Breast epithelium (tissue), 4 donors: ENCODE measurements at places on chromosomes 1 and 21. TPM values are rescaled to one million over a fixed set of nuclear protein-coding genes. Genes with fewer than 3 reads are reported as not detected.

Gene KRTAP12-4
- total RNA-seq, result not detected

Gene GPATCH2
- total RNA-seq, result 12.0 TPM

Gene TEDDM1
- not detected for total RNA-seq

Gene HSD3B1
- total RNA-seq, result not detected

Gene L1TD1
- 0.66 TPM for total RNA-seq

- peak; percentile 96 for DNase-seq
Observed at GRCh38 chr1:50959913-50960844, at the start of gene FAF1. Gene FAF1 (minus strand): TSS chr1:50960267. CDS start chr1:50959811, 456 bp downstream.

DNA sequence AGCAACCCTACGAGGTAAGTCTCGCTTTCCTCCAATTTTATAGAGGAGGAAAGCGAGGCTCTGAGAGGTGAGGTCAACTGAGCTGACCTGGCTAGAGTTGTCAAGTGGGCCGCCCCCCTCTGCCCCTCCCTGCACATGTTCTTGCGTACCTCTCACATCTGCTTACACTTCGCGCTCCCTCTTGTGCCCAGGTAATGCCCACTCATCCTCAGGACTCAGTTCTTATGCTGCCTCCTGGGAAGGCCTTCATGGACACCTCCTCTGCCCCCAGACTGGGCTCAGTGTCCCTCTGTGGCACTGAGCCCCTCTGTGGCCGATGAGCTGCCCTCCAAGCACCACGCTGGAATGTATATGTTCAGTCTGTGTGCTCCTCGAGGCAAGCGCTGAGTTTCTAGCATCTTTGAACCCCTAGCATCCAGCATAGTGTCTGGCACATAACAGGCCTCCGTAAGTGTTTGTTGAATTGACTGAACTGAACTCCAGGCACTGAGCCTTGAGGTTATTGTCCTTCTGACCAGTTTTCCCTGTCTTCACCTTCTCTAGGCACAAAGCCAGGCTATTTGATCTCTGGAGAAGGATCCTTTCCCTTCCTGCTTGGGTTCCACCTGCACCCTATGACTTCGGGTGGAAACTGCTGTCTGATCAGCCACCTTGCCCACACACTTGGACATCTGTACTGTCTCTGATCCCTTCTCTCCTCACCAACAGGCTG is 13.5 kb downstream of the MOV10 start:
- DNase-seq, result no peak

DNA sequence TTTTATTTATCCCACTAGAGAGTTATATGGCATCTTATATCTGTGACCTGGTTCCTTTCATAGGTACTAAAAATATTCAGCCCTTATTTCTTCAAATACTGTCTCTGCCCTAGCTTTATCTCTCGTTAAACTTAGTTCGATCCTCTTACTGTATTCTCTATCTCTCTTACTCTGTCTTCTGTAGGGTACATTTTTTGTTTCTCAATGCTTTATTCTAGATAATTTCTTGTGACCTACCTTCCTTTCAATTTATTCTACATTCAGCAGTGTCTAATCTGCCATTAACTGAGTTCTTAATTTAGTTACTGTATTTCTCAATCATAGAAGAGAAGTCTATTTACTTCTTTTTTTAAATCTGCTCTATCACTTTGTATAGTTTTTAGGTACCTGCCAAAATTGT is 1.8 kb upstream of the ZFP69 start:
- DNase-seq, result no peak

DNA sequence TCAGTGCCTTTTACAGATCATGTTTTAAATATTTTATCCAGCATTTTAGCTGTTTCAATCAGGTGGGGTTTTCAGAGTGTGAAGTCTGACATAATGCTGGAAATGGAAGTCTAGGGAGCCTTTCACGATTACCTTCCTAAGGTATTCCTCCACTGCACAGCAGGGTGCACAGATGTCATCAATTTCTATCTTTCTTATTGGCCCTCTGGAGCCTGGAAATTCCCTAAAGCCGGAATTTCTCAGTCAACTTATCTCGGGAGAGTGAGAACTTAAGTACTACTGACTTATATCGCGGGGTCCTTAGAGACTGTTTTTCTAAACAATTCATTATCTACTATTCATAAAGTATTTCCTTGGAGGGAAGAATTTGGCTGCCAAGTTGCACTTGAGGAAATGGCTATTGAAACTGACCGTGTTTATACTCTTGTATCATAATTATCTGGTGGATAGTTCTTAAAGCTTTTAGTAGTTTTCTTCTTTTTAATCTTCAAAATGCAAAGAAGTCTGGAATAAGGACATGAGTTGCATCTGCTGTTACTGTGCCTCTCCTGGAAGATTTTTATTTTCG is 311.8 kb upstream of the B3GALT2 start:
- DNase-seq, result no peak

- no peak for DNase-seq
Observed at GRCh38 chr1:241612533-241613477, 27.4 kb downstream of the CHML start.

DNA sequence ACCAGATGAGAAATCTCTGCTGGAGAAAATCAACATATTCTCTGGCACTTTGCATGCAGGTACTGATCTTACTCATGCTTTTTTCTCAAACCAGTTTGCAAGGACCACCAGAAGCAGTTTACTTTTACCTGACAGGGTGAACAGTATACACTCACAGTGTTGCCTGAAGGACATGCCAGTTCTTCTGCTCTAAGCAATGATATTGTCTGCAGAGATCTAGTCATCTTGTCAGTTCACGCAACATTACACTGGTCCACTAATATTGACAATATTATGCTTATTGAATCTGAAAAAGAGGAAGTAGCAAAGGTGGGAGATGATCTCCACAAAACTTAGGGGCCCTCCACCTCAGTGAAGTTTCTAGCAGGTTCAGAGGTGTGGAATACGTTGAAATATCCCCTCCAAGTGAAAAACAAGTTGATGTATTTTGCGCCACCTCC is 3.8 kb upstream of the S100B start:
- no peak for DNase-seq

DNA sequence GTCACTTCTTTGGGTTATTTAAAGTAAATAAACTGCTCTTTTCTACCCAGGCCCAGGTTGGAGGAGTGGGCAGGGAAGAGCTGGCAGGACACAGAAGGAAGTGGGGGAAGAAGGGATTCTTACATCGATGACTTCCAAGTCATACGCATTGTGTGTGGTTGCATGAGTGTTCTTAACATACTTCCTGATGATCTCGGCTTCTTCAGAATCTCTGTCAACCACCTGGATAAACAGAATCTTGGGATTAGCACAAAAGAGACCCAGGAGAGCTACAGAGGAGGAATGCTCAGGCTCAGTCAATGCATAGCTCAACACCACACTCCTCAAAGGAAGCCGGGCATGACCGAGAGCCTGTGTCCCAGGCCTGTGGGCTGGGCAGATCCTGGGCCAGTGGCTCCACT is 42.1 kb downstream of the PARP1 start:
- no peak for DNase-seq

GRCh38 chr1:56788102-56788501 is 31.1 kb downstream of the FYB2 start:
- DNase-seq, result no peak

DNA sequence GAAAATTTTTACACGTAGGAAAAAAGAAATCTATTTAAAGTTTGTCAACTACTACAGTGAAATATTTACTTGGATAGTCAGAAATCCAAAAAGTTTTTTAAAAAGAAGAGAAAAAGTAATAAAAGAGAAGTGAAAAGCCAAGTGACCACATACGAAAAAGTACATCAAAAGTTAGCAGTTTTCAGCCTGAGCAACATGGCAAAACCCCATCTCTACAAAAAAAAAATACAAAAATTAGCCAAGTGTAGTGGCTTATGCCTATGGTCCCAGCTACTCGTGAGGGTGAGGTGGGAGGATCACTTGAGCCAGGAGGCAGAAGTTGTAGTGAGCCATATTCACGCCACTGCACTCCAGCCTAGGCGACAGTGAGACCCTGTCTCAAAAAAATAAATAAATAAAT is 5.2 kb upstream of the MR1 start:
- DNase-seq, result no peak

DNA sequence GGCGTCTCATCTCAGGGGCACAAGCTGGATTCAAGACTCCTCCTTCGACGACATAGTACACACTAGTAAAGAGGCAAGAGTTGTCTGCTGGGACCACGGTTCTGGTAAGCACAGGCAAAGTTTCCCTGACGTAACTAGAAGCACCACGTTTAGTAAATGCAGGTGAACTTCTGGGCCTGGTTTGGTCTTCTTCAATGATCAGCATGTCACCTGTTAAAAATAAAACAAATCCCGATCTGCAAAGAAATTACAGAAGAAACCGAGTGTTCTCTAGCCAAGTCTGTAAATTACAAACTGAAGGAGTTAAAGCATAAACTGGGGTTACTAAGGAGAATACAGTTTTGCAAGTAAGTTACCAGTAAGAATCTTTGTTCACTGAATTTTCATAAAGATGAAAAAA is 1.5 kb downstream of the YOD1 start:
- no peak for DNase-seq

GRCh38 chr1:45304311-45305081 is 22.2 kb upstream of the HPDL start:
- DNase-seq, result no peak

DNA sequence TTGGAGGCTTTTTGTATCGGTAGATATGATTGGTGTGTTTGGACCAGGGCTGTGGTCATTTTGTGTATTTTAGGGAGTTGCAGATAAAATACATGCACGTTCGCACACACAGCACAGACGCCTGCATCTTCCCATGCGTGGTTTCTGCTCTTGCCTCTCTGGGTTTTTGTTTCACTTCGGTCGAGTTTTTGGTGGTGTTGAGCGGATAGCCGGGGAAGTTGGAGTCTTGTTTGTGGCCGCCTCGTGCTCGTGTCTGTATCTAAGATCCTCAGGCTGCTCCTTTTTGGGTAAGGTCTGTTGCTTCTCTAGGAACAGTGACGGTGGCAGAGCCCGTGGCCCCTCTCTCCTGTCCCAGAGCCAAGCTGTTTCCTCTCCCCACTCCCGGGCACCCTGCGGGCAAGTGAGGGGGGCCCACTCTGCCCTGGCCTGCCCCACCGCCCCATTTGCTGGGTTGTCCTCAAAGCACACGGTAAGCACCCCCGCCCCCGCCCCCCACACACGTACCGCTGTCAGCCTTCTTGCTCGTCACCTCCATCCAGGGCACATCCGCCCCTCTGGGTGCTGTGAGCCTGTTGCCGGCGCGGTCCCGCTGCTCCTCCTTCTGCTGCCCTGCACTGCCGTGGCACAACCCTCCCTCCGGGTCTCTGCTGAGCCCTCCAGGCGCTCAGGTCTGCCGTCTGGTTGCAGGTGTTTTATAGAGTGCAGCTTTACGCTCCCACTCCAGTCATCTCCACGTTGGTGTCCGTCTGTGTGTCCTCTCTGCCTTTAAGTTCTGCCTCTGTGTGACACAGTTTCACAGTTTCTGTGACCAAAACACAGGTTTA is 51.9 kb downstream of the AGPAT3 start:
- no peak for DNase-seq

DNA sequence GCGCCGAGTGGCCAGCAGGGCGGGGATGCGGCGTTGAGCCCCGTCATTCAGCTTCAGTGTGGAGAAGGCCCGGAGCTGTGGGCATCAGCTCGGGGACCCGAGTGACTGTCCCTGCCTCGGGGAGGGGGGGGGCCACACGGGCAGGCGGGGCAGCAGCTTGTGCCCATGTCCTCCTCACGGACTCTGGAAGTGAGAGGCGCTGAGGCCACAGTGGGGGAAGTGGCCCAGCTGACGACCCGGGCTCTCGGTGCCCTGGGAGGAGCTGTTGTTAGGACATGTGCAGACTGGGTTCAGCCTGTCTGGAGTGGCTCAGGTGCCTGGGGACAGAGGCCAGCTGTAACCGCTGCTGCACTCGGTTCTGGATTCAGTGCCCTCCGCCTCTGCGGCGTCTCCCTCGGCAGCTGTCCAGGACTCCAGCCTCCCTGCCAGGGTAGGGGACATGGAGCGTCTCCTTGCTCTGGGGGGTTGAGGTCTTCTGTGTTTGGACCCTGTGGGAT is 71.1 kb downstream of the SKI start:
- DNase-seq, result no peak

- no peak for DNase-seq
Observed at GRCh38 chr1:185260611-185261010, 56.4 kb downstream of the IVNS1ABP start.

GRCh38 chr1:188269956-188270355 is 1441.2 kb downstream of the PLA2G4A start:
- no peak for DNase-seq

- DNase-seq, result no peak
Observed at GRCh38 chr1:210336362-210336761, 7.7 kb downstream of the HHAT start.

DNA sequence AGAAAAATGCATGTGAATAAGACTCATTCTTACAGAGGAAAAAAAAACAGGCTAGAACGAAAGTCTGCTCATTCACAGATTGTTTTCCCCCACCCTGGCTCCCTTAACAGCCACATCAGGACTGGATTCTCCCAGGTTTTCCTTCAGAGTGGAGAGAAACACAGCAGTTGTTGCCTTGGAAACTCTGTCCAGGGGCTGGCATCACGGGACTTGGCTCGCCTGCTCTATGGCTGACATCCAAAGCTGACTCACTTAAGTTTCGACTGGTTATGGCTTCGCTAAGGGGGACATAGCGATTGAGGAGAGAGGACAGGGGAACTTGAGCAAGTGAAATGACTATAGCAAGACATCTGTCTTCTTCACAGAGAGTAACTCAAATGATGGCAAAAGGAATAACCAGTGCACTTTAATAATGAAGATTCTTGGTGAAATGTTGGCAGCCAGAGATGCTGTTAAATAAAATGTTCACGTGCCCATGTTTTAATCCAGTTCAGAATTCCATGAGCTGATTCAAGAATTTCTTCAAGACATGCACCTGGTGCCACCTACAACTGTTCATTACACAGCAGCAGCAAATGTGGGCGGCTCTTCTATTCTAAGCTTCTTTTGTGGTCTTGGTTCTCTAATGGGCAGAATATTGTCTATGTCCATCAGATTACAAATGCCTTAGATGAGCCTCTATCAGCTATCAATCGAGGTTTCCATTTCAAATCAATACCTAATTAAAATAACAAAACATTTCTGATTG is 21.8 kb downstream of the MIS18A start:
- DNase-seq, result no peak

DNA sequence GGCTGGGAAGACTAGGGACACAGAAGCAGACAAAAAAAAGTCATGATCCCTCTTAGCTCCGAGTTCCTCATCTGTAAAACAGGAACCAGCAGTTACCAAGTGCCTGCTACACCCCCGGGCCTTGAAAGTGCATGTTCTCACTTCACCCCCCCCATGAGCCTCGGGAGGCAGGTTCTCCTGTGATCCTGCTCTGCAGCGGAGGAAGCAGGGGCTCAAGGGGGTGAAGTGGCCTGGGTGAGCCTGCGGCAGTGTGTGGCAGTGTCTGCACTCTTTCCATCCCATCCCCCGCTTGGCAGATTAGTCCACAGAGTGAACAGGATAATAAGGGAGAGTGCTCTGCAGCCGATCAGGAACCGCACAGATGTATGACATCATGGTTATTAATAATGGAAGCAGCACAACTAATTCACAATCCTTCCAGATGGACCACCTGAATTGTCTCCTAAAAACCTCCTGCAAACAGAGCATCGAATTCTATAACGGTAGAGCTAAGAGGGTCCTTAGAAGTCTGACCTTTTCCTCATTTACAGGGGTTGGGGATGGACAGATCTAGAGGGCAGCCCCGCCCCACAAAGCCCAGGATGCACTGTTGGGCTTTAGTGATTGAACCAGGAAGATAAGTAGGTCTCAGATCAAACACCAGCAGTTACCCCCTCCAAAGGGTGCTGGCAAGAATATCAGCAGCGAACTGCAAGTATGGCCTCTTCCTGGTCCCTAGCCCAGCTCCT is 174.1 kb upstream of the EDN2 start:
- DNase-seq, result peak; percentile 40

GRCh38 chr1:205936311-205936710 is 6.9 kb downstream of the SLC26A9 start:
- DNase-seq, result no peak
